ENCODE measurements at places on chromosomes 12 and 14.

DNA sequence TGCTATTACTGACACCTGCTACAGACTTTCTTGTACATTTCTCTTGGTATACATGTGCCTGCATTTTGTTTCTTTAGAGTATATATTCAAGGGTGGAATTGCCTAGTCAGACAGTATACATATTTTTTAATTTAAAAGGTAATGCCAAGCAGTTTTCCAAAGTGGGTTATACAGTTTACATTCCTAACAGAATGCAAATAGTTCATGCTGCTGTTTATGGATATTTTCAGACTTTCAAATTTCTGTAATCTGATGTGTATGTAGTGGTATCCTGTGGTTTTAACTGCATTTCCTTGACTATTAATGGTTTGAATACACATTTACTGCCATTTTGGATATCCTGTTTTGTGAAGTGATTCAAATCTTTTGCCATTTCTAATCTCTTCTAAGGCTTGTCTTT is 55.5 kb upstream of the VCPKMT start:
- no peak for DNase-seq

DNA sequence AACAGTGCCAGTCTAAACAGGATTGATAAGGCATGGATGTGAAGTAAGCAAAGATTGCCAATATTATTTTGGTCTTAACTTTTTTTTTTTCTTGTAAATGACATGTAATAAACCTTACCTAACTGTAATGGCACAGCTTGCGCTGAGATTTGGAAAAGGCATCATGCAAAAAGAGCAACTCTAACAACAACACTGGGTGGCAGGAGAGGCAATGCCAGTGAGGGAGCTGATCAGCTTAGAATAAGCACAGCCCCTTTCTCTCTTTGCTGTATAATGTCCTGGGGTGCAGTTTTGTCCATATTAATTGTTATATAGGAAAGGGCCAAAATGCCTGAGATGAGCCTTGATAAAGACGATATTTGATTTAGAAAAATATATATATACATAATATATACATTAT is 1589.7 kb upstream of the FLRT2 start:
- no peak for DNase-seq

GRCh38 chr12:8722286-8722800 is 24.6 kb downstream of the RIMKLB start:
- DNase-seq = no peak

GRCh38 chr12:118846416-118846815 is 134.9 kb upstream of the SRRM4 start:
- DNase-seq = no peak

- no peak for DNase-seq
Measured at GRCh38 chr12:96242597-96242996, 48.4 kb downstream of the ELK3 start.

DNA sequence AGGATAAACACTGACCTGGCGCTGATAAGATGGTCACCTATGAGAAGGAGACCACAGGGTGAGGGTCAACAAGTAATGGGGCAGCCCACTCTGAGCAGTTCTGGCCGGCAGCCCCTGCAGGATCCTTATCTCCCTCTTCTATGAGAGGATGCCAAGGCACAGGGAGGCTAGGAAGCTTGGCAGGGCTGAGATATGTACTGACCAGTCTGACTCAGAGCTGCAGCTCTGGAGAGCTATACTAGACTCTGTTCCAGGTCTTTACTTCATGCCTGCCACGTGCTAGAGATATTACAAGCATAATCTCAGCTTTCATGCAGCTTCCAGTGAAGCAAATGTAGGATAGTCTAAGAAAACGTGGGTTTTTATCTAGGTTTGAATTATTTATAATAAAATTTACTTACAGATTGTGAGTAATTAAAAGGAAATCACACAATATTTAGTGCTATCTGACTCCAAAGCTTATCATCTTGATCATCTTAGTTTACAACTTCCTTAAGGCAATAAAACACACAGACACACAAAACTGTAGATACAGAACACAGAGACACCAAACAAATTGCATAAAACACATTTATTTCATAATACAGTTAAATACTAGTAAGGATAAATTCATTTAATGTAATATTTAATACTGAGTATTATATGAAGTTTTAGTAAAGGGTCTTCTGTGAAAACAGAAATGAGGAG is 32.3 kb downstream of the GIT2 start:
- DNase-seq = peak; percentile 56

DNA sequence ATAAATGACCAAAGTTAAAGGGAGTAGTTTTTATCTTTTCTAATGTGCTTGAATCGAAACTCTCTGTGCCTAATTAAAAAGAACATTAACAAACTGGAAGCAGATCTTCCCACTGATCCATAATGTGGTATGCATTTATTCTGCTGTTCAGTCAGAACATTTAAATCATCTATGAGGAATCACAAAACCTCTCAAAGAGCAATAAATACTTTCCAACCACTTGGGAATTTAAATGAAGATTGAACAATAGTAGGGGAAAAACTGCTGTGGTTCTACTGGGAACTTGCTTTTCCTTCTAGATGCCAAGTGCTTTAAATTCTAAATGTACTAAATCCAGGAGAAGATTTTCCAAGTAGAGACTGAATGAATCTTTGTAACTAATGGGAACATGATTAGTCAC is 12.3 kb upstream of the CHPT1 start:
- DNase-seq = no peak

DNA sequence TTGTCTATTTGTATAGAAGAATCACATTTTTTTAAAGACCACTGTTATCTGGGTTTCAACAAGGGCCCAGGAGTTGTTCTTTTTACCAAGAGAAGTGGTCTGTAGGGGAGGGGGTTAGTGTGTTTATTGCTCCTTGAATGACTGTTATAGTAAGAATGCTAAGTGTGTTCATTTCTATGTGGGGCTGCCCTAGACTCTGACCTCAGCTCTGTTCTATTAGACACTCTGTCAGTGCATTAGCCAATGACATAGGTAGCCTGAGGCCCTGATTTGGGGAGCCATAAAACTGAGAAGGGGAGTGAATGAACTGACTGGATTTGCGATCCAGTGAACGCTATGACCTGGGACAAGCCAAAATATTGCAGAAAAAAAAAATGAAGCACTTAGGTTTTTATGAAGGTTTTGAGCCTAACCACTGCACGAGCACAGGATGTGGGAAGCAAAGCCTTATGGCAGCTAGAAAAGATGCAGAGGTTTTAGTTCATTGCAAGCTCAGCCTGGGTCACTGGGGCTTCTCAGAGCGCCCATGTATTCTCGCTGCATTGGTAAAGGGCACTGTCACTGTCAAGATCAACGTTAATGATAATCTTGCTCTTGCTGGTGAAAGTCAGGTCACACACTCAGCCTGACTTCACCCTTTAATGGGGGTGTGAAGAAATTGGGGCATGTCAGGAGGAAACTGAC is 63.8 kb downstream of the PRKCH start:
- no peak for DNase-seq

DNA sequence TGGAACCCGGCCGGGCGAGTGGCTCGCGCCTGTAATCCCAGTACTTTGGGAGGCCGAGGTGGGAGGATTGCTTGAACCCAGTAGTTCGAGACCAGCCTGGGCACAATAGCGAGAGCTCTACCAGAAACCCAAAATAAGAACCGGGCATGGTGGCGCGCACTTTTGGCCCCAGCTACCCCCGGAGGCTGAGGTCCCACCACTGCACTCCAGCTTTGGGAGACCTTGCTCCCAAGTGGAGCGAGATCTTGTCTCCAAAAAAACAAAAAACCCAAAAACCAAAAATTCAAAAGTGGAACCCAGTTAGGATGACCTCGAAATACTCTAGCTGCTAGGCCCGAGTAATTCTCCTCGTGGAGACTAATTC is 769 bp upstream of the VTI1B start:
- no peak for DNase-seq
